ENCODE measurements at places on chromosomes 4 and X.

- no peak for DNase-seq
These were observed 6.5 kb upstream of the USP46 start for GRCh38 chr4:52665592-52665991.

DNA sequence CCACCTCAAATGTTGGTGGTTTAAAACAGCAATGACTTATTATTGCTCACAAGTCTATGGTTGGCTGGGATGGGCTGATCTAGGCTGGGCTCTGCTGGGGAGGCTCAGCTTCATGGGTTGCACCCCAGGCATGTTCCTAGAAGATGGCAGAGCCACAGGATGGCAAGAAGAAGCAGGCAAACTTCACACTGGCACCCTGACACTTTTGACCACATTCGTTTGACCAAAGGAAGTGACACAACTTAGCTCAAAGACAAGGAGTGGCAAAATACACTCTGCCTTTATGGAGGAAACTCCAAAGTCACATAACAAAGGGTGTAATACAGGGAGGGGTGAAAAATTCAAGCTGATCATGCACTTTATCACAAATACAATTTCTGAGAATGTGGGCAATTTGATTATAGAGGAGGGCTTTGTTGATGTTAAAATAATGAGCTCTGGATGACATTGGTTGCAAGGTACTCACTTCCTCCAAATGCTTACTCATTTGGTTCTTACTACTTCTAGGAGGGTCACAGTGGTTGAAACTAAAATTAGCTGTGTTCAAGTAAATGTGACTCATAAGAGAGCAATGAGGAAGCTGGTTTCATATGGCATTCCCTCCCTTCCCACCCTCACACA, 249.2 kb upstream of the RPS6KA3 start:
- peak; percentile 60 for DNase-seq

GRCh38 chr4:135368831-135369230, 1167.2 kb upstream of the PABPC4L start:
- no peak for DNase-seq

- no peak for DNase-seq
These were observed 1.4 kb upstream of the LGI2 start for GRCh38 chr4:25032126-25032525.

DNA sequence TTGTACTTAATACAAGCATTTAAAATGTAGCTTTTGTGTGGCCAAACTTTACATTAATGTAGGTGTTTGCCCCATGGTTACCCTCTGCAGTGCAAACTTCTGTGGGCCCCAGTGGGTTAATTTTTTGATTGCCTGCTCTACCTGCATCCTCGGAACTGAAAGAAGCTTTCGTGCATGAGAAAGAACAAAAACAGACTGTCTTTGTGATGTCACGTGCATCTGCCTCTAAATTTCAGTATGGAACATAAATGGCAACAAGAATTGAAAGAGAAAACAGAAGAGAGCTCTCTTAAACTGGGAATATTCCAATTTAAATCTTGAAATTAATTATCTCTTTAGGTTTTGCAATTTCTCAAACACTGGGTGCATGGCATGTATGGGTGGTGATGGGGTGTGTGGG, 182.4 kb upstream of the LCORL start:
- no peak for DNase-seq

GRCh38 chr4:101285985-101286384, 61.3 kb downstream of the PPP3CA start:
- DNase-seq, result no peak

GRCh38 chrX:28901637-28902036, 314.4 kb downstream of the IL1RAPL1 start:
- no peak for DNase-seq

GRCh38 chr4:162056990-162057389, 106.8 kb downstream of the FSTL5 start:
- DNase-seq, result no peak

- no peak for DNase-seq
These were observed 16.7 kb upstream of the SUPT20HL1 start for GRCh38 chrX:24343719-24344118.

DNA sequence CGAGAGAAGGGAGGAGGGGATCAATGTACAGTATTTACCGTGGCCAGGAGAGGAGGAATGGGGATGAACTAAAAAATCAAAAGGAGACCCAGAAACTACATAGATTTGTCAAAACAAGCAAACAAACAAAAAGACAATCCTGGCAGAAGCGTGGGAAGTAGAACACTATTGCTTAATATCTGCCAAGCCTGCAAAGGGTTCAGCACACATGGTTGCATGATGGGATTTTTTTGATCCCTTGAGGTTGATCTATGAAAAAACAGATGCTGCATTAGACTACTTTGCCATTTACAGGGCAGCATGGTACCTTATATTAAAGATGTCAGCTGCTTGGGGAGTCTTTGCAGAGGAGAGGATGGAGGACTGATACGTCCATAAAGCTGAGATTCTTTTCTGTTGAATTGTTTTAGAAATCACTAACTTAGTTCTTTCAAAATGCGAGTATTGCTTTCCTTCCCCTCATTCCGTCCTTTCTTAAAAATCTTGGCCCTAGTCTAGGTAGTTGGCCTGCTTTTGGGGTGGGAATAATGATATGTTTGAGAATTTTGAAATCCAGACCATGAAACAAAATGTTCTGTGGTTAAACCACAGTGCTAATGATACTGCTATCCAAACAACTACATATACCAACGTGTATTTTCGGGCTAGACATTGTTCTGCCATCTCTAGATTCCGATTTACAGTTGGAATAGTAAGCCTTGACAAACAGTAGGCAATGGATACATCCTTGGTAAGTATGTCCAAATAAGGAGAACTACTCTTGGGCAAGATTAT, 39.6 kb upstream of the TMEM150C start:
- DNase-seq, result no peak

DNA sequence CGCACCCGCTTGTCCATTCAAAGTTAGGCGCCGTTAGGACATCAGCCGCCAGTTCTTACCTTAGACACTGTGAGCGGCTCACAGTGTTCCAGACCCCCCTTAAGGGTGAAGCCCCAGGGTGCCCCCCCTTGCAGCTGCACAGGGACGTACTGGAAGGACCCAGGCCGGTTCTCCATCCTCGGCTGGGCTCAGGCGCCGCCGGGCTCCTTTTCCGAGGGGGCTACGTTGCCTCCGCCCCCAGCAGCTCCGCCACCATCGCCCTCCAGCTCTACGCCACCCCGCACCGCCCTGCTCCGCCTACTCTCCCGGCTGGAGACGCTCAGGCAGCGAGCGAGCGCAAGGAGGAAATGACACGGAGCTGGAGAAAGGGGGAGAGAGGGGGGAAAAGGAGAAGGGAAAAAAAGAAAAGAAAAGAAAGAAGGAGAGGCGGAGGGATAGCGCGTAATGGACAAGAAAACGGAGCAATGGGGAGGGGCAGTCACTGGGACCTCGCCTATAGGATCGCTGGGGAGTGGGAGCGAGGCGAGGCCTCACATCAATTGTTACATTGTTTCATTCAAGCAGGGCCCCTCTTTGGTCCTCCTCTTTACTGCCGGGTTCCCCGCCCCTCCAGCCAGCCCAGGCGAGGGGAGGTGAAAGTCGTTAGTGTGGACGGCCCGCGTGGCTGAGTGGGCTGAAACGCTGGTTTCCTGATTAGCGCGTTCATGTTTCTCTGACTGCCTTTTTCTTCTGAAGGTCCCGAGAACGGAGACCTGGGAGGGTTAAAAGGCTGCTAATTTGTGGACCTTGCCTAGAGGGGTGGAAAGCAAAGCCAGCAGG, at the start of gene SHROOM4:
Gene SHROOM4, minus strand, starts transcription at position 352 of the 819 bp plus-strand sequence. Its CDS starts 176 bp downstream, at position 176.
- DNase-seq, result no peak

DNA sequence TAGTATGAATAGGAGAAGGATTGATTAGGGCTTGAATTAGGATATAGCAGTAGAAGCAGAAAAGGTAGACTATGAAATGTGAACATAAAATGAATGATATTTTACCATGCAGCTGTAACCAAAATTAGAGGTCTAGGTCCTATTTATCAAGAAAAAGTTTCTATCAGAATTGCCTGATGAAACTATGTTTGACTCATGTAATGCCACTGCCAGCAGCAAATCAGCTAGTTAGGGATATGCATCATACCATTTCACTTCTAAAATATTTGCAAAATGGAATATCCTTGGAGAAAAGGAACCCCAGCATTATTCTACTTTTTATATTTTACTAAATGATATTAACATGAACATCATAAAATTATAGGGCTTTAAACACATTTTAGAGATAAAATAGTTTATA, 188.4 kb downstream of the WDFY3 start:
- DNase-seq, result no peak

GRCh38 chr4:47485768-47486167, 693 bp downstream of the ATP10D start:
- no peak for DNase-seq

- DNase-seq, result no peak
These were observed 25.7 kb downstream of the KCTD8 start for GRCh38 chr4:44422912-44423311.

DNA sequence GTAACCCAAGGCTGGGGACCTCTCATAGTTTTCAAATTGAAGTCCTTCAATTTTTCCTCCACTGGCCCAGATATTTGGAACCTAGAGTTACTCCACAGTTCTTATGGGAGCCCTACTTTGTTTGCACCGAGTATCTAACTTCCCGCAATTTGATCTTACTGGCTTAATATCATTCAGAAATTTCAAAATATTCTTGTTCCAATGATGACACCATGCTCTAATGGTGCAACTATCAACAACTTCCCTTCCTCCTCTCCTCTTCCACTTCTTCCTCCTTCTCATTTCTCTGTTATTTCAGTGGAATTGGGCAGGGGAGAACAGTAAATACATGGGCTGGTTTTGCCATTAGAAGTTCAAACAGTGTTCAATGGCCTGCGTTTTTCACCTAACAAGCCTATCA, 20.2 kb downstream of the PDCL2 start:
- DNase-seq, result no peak

DNA sequence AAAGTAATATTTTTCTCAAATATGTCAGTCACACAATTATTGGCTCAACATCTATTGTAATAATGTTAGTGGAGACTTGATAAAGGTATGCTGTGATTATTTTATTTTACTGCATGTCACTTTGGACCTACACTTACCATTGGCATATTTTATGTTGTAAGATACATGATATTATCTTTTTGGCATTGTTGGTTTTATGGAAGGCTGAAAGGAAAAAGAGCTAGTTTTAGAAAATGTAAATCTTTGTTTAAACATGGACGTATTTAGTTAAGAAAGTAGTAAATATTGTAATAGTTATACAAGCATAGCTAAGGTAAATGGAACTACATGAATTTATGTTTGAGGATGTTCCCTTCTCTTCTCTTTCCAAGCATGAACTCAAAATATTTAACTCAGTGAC, 1399.3 kb downstream of the STIM2 start:
- DNase-seq, result no peak

- no peak for DNase-seq
These were observed 137.8 kb downstream of the RAPGEF2 start for GRCh38 chr4:159240687-159241086.

- DNase-seq, result no peak
These were observed 797 bp downstream of the CD99L2 start for GRCh38 chrX:150897421-150898320.

DNA sequence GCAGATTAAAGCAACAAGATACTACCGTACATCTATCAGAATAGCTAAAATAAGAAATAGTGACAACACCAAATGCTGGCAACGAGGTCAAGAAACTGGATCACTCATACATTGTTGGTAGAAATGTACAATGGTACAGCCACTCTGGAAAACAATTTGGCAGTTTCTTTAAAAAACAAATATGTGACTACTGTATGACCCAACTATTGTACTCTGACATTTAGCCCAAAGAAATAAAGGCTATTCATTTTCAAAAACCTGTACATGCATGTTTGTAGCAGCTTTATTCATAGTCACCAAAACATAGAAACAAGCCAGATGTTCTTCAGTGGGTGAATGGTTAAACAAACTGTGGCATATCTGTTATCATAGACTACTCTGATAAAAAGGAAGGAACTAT, 8.2 kb downstream of the CLCN3 start:
- DNase-seq, result no peak

GRCh38 chr4:128519163-128519830, 231.7 kb upstream of the PGRMC2 start:
- no peak for DNase-seq

- no peak for DNase-seq
These were observed 43.4 kb downstream of the GABRB1 start for GRCh38 chr4:47074816-47075215.

- DNase-seq, result no peak
These were observed 84.8 kb upstream of the WDR44 start for GRCh38 chrX:118261151-118261550.

DNA sequence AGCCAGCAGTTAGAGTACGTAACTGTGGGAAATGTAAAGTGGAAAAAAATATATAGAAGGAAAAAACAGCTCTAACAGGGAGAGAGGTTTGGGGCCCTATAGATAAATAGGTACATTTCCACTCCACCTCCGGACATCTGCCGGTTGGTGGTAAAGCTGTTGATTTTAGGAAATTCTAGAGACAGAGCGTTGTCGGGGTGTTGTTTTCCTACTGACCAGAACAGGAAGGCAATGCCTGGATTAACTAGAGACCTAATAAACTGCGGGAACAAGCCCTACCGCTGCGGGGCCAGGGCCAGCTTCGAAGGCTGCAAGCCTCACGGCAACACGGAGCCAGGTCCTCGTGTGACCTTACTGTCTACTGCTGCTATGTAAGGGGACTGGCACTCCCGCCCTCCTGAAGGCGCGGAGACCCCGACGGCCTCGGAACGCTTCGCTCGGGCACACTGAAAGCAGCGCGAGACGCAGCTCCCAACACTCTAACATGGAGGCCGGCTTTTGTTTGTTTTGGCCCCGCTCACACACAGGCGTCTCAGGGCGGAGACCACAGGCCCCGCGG, 702 bp upstream of the CDKN2AIP start:
- peak; percentile 41 for DNase-seq

- no peak for DNase-seq
These were observed 39.6 kb downstream of the CCNI start for GRCh38 chr4:77036206-77036605.

GRCh38 chr4:34371676-34372075, 1872.6 kb downstream of the ARAP2 start:
- no peak for DNase-seq

GRCh38 chr4:184392748-184393559, 81.4 kb downstream of the IRF2 start:
- no peak for DNase-seq

GRCh38 chr4:95360906-95361695, 187.7 kb downstream of the UNC5C start:
- DNase-seq, result no peak

GRCh38 chrX:8867406-8867805, 66.2 kb upstream of the FAM9A start:
- DNase-seq, result no peak

- no peak for DNase-seq
These were observed 504.9 kb downstream of the RAPGEF2 start for GRCh38 chr4:159607809-159608208.

GRCh38 chr4:8472689-8473197, 32.2 kb downstream of the TRMT44 start:
- no peak for DNase-seq

GRCh38 chr4:159776961-159777360, 674.1 kb downstream of the RAPGEF2 start:
- DNase-seq, result no peak

- no peak for DNase-seq
These were observed 239.7 kb upstream of the KLF3 start for GRCh38 chr4:38424151-38424871.

Data from NK-92 treated with Interleukin-12 subunit alpha and Interleukin-12 subunit beta, amount 100 ng/mL, for 24 hours (cell line).